ENCODE measurements at places on chromosomes 1 and 21. TPM values are rescaled to one million over a fixed set of nuclear protein-coding genes. Genes with fewer than 3 reads are reported as not detected.

DNA sequence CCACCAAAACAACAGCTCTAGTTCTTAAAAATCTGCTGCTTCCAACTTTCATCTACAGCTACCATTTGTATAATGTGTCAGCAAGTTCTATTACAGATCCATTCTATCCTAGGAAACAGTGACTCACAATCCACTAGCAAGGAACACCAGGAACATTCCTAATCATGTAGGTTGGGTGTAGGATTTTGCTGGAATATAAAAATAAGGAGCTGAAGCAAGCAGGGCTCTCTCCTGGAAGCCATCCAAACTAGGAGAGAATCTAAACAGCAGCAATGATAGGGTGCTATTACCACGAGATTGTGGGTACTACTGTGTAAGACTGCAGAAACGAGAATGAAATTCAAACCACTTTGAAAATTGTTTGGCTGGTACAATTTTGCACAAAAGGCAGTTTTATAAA is 135.0 kb downstream of the PTPN14 start:
- DNase-seq = no peak

DNA sequence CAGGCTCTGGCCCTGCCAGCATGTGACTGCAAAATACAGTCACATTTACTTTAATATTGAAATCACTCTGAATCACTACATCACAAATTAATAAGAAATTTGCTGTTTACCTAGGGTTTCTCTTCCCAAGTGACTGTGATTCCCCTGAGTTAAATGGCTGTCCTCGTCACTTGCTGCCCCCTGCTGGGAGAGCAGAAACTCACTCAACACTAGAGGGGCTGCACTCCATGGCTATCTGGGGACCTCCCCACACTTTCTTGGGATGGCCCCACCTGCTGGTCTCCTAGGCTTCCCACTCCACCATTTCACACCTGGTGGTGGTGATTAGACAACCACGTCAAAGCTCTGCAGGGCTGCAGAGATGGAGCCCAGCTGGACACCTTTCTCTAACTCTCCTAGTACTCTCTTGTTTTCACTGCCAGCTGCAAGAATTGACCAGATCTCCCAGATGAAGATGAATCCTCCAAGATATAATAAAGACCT is 63.4 kb downstream of the CD2 start:
- DNase-seq = no peak

GRCh38 chr1:234602334-234603220 is 7.4 kb downstream of the IRF2BP2 start:
- DNase-seq = peak; percentile 70

- DNase-seq = no peak
Measured at GRCh38 chr1:20255666-20256065, 35.0 kb upstream of the VWA5B1 start.

GRCh38 chr1:18670868-18671225 is 40.2 kb downstream of the PAX7 start:
- DNase-seq = no peak

GPATCH2 gene
- 23.5 TPM for total RNA-seq

DNA sequence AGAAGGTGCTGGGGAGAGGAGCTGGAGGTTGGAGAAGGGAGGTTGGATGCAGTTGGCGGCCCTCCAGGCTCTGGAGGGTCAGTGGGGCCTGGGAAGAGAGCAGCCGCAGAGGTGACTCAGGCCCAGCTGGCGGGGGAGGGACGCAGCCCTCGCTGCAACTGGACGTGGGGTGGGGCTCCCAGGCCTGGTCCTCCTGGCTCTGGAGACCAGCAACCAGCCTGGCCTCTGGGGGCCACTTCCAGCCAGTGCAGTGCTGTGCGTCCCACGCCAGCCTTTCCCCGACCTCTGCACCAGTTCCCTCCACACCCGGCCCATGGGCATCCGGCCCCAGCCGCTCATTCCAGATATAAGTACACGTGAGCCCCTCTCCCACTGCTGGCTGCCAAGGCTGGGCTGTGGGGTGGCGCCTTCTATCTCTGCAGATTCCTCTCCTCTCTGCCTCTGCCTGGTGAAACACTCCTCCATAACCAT is 38.0 kb upstream of the COL18A1 start:
- DNase-seq = peak; percentile 91

- DNase-seq = no peak
Measured at GRCh38 chr1:2784854-2785630, 16.5 kb downstream of the TTC34 start.

DNA sequence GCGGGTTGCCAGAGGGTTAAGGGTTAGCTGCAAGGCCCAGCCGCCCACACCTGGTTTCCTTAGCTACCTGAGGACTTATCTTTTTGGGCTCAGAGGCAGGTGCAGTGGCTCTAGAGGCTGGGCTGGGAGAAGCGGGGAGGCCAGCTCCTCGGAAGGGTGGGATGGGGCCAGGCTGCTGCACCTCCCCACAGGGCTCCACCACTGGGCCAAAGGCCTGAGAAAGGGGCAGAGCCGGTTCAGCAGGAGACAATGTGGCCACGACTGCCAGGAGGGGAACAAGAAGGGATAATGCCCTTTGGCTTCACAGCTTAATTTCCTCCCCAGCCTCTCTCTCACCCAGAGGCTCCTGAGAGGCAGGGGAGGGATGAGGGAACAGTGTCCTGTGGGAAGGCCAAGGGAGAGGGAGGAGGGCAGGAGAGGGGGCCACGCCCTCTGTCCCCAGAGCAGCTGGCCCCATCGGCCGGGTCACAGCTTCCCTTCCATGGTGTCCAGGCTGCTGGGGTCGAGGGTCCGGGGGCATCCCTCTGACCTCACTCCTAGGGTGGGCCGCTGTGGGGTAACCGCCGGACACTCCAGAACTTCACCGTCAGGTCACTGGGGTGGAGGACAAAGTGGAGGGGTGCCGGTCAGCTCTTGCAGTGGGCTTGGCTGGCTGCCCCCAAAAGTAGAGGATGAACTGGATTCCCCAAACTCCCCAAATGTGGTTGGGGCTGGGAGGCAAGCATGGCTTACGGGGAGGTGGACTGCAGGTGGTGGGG is 50.4 kb downstream of the KIF21B start:
- no peak for DNase-seq

EPHA2 gene
- 7.9 TPM for total RNA-seq

ANKRD45 gene
- 0.51 TPM for total RNA-seq

UAP1 gene
- total RNA-seq = 61.9 TPM

CRP gene
- not detected for total RNA-seq

- no peak for DNase-seq
Measured at GRCh38 chr1:112841825-112842224, 114.2 kb downstream of the SLC16A1 start.

DNA sequence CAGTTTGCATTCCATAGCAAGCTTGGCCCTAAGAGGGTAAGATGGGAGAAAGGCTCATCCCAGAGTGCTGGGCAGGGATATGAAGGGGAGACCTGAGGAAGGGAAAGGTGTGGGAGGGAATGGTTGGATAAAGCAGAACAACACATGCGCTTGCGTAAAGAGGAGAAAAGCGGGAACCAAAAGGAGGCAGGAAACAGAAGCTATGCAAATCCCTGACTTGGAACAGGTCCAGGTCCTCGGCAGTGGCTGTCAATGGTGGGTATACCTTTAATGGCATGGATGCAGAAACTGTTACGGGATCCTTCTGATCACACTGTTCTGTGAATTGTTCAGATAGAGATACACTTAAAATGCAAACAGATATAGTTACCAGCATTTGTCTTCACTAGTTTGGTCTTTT is 455.6 kb downstream of the SIPA1L2 start:
- no peak for DNase-seq

GRCh38 chr1:11653101-11653860 is 948 bp downstream of the FBXO2 start:
- no peak for DNase-seq

INKA2 gene
- 0.51 TPM for total RNA-seq

DNA sequence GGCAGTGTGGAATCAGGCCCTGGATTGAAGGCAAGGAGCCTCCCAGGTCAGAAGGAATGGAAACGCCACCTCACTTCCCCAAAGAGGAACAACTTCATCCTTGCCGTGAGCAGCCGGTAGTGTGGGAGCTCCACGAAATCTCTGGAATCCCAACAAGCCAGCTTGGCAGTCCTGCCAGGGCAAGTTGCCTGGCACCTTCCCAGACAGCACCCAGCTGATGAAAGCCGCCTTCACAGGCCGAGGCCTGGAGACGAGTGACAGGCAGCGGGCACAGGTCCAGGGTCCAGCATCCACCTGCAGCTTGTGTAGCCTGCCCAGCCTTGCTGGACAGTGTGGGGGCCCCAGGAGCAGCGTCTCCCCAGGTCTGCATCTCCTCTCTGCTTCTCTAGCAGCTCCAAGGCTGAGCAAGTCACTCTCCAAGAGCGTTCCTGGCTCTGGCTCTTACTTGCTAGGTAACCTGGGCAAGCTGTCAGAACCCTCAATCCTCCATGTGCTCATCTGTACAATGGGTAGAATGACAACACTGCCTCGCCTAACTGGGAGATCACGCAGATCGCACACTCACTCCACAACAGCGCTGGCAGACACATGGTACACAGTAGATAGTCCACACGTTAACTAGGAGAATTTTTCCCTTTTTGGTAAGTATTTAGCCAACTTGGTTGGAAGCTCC is 43.0 kb downstream of the ACOT7 start:
- no peak for DNase-seq

DNA sequence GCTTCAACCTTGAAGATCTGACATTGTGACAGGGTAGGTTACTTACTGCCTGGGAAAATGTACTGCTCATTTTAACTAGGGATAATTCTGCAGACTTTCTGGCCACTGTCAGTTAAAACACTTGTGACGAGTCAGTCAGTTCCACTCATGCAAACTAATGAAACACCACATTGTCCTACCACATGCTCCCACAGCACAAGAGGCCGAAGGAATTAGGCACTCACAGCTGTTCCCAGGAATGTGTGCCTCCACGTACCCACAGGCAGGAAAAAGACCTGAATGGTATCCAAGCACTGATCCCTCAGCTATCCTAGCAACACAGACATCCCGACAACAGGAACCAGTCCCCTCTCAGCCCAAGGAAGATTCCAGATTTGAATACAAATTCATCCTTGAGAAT is 12.3 kb downstream of the BCAR3 start:
- DNase-seq = no peak

DNA sequence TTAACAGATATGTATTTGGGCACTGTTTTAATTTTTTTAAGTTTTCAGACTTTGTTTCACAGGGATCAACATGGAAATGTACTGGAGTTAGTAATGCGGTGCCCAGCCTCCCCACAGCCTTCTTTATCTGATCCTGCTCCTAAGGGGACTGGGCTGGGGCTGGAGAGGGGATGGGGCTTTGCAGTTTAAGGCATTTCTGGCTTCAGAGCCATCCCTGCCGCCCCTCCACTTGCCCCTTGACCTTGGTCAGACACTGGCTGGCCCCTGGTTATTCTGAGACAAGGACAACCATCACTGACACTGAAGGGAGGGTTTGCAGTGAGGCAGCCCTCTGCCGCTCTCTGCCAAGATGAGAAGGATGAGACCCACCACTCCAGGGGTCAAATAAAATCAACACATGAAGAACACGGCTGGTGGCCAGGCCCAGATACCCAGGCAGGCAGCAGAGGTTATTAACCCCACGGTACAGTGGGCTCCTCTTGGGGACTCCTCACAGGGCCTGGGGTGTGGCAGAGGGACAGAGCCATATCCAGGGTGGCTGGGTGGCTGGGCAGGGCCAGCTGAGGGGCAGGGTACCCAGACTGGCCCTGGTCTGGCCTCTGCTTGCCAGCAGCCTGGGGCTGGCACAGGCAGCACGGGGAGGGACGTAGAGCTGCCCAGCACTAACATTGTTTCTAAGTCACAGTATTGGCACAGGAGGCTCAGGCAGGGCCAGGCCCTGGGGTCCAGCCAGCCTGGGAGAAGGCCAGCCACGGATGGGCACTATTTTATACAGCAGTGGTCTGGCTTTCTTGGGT is 7.2 kb upstream of the UBE2U start:
- no peak for DNase-seq

DNA sequence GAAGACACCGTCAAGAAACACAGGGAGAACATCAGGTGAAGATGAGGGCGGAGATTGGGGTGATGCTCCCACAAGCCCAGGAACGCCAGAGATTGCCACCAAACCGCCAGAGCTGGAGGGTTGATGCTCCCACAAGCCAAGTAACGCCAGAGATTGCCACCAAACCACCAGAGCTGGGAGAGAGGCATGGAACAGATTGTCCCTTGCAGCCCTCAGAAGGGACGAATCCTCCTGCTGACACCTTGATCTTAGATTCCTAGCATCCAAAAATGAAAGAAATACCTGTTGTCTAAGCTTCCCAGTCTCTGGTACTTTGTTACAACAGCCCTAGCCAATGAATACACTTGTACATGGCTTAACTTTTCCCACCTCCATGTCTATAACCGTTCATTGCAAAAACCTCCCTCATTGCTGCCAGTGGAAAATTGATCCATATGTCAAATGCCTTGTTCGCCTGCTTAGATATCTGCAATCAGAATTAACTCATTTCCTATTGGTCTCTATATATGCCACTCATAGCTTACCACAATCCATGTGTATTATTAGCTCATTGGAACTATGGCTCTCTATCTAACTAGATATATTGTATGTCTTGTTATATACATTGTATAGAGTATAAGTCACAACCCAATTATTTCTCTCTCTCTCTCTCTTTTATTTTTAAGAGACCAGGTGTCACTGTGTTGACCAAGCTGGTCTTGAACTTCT is 127.4 kb downstream of the ADSS2 start:
- no peak for DNase-seq

SPRR2G gene
- not detected for total RNA-seq

NES gene
- 19.5 TPM for total RNA-seq

DNA sequence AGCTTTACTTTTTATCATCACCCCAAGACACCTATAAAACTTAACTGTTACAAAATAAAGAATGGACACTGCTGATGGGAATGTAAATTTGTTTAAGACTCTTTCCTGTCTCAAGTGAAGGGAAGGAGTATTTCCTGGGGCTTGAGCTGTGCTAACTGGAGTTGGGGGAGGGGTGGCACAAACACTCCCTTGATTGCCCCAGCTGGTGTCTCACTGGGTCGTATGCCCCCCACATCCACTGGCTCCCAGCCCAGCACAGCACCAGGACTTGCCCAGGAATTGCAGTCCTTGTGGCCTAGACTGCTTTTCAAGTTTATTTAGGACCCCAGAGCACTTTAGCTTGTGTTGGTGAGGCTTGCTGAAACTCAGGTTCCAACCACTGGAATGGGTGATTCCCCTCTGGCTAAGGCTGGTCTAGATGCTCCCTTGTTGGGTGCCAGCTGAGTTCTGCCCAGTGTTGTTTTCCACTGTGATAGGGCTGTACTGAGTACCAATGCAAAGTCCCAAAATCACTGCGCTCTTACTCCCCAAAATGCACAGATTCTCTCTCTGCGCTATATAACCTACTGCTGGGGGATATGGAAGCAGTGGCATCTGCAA is 49.1 kb upstream of the DR1 start:
- DNase-seq = no peak

CYP4Z1 gene
- 0.41 TPM for total RNA-seq

DNA sequence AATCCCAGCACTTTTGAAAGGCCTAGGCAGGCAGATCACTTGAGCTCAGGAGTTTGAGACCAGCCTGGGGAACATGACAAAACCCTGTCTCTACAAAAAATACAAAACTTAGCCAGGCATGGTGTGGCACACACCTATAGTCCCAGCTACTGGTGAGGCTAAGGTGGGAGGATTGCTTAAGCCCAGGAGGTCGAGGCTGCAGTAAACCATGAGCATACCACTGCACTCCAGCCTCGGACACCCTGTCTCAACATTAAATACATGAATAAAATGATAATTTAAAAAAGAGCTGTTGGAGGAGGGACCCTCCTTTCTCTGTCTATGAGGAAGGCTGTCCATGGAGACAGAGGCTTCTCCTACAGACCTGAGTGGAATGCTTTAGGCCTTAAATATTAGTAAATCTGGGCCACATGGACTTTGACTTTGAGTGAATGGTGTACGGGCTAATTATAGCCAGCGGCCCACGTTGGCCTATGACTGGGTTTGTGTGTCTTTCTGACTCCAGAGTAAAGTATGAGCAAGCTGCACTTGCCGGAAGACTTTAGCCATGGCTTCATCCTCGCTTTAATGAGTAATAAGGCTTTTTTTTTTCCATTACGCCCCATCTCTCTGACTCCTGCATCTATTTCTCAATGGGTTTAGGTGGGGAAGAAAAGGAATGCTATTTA is 21.3 kb downstream of the RAB3B start:
- no peak for DNase-seq

Data from uterus (tissue), 4 donors.